GM23248 (cell line): ENCODE measurements at places on chromosomes 5 and 9. TPM values are rescaled to one million over a fixed set of nuclear protein-coding genes. Genes with fewer than 3 reads are reported as not detected.

GRCh38 chr5:9558319-9558965 is 12.6 kb upstream of the SEMA5A start:
- H3K27me3 ChIP-seq = no peaks in the 10 kb centered on the region
- no peaks in the 10 kb centered on the region for H3K36me3 ChIP-seq
- H3K27ac ChIP-seq = no peak overlapping the region
- peaks cover 13% of the 10 kb centered on the region for H3K4me1 ChIP-seq
- DNase-seq = no peak

DNA sequence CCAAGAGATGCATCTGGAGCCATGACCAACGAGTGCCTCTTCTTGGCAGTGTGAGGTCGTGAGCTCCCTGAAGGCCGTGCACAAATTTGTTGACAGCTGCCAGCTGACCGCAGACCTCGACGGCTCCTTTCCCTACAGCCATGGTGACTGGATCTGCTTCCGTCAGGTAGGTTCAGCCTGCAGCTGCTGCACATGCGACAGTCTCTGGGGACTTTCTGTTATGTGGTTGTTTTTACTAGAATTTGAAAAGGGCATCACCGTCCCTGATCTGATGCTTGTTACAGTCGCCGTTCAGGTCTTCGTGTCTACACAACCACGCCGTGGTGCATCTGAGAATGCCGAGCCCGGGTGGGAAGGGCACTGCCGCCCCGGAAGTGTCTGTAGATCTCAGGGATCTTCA is 36.5 kb upstream of the LRRC14B start:
- no peak overlapping the region for H3K27ac ChIP-seq
- peaks cover 3% of the 10 kb centered on the region for H3K4me1 ChIP-seq
- no peak overlapping the region for H3K4me3 ChIP-seq
- DNase-seq = no peak
- no peaks in the 10 kb centered on the region for H3K27me3 ChIP-seq

IL11RA gene
- polyA plus RNA-seq = 44.0 and 44.1 TPM in 2 replicates

LAMC3 gene
- polyA plus RNA-seq = not detected in 2 replicates

GRCh38 chr5:149824120-149824519 is 94.0 kb downstream of the PPARGC1B start:
- no peak overlapping the region for H3K4me3 ChIP-seq
- H3K27ac ChIP-seq = no peak overlapping the region
- H3K27me3 ChIP-seq = no peaks in the 10 kb centered on the region
- H3K4me1 ChIP-seq = peaks cover 4% of the 10 kb centered on the region; the same call in 1 of the 2 replicates
- no peak for DNase-seq
- H3K36me3 ChIP-seq = no peaks in the 10 kb centered on the region

TNFSF15 gene
- polyA plus RNA-seq = not detected in 2 replicates

- H3K27ac ChIP-seq = no peak overlapping the region
- H3K4me3 ChIP-seq = no peak overlapping the region
- H3K4me1 ChIP-seq = no peaks in the 10 kb centered on the region
- DNase-seq = no peak
- H3K36me3 ChIP-seq = no peaks in the 10 kb centered on the region
Observed at GRCh38 chr9:134233022-134233421, 68.7 kb upstream of the RNU6ATAC start.

GRCh38 chr9:89848060-89849040 is 243.5 kb downstream of the GADD45G start:
- H3K4me3 ChIP-seq = no peak overlapping the region
- no peaks in the 10 kb centered on the region for H3K36me3 ChIP-seq
- peaks cover 9% of the 10 kb centered on the region for H3K4me1 ChIP-seq
- no peaks in the 10 kb centered on the region for H3K27me3 ChIP-seq
- no peak overlapping the region for H3K27ac ChIP-seq
- no peak for DNase-seq

DNA sequence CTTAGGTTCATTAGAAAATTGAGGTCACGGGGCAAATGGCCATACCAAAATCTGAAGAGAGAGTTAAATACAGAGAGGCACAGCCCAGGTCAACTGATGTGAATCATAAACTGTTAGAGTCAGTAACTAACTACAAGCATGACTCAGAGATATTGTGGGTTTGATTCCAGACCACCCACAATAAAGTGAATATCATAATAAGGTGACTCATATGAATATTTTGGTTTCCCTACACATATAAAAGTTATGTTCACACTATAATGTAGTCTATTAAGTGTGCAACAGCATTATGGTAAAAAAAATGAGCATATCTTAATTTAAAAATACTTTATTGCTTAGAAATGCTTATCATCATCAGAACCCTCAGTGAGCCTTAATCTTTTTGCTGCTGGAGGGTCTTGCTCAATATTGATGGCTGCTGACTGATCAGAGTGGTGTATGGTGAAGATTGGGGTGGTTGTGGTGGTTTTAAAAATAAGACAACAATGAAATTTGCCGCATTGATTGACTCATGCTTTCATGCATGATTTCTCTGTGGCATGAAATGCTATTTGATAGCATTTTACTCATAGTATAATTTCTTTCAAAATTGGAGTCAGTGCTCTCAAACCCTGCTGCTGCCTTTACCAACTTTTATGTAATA is 53.1 kb upstream of the EDIL3 start:
- H3K27ac ChIP-seq = no peak overlapping the region
- no peaks in the 10 kb centered on the region for H3K27me3 ChIP-seq
- H3K4me1 ChIP-seq = peaks cover 16% of the 10 kb centered on the region
- no peak overlapping the region for H3K4me3 ChIP-seq
- peak; percentile 76 for DNase-seq
- H3K36me3 ChIP-seq = no peaks in the 10 kb centered on the region
